Dorsolateral prefrontal cortex (tissue), 122 donors: ENCODE measurements at places on chromosomes 4 and X. TPM values are rescaled to one million over a fixed set of nuclear protein-coding genes. Genes with fewer than 3 reads are reported as not detected.

SCRG1 gene
- total RNA-seq: 34.5 TPM

EFHC2 gene
- total RNA-seq: 5.6 TPM

OPN1MW3 gene
- not detected for total RNA-seq

GAR1 gene
- total RNA-seq: 6.0 TPM

PAK3 gene
- total RNA-seq: 102 TPM

CDKL5 gene
- total RNA-seq: 105 TPM

TLR8 gene
- 0.48 TPM for total RNA-seq

NAP1L5 gene
- total RNA-seq: 116 TPM

MSX1 gene
- total RNA-seq: 7.0 TPM

DUSP21 gene
- not detected for total RNA-seq

EDA2R gene
- total RNA-seq: 1.4 TPM

IL2RG gene
- total RNA-seq: not detected

ADGRL3 gene
- total RNA-seq: 104 TPM

OTC gene
- total RNA-seq: 0.30 TPM

GAGE12E gene
- not detected for total RNA-seq

SOWAHD gene
- not detected for total RNA-seq
